ENCODE measurements at places on chromosomes 7 and 10.

DNA sequence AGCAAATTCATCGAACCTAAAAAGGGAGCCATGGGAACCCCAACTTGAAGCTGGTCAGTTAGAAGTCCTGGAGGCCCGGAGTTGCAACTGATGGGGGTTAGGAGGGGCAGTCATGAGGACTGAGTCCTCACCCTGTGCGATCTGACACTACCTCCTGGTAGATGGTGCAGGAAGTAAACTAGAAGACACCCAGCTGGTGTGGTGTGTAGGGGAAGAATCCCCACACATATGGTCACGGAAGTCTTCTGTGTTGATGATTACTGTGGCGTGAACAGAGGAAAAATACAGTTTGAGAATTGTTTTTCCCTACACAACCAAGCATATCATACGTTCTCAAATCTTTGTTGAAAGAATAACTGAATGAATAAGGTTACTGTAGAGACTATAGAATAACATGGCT, 164.6 kb upstream of the KCTD7 start:
- no peak for DNase-seq

- DNase-seq: no peak
These were observed 252.2 kb upstream of the HABP2 start for GRCh38 chr10:113300617-113301016.

DNA sequence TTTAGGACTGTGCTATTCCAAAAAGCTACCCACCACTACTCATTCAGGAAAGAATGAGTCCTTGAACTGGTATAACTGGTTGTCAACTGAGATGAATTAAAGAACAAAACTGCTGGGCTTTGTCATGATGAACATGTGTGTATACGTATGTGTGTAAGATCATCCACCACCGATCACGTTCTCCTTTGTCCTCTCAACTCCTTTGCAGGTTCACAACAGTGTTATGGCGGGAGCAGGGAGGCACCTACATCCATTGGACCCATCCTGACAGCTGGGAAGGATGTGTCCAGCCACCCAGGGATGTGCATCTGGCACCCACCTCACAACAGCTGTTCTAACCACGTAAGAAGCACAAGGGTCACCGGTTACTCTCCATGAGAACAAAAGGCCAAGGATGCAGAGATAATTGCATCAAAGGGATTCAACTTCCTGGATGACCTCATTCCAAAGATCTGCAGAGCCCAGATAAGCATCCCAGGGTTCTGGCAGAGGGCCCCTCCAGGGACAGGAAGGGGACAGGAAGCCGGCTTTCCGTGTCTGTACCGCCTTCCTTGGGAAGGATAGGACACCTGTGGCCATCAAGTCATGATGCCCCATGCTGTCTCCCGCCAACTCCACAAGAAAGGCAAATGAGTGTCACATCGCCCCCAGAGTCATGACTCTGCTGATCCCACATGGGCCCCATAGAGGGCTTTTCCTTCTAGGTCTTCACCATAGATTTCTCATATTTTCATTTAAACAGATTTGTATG, 66.1 kb downstream of the STEAP1B start:
- DNase-seq: no peak

- no peak for DNase-seq
These were observed 319.7 kb downstream of the GFRA1 start for GRCh38 chr10:115953281-115953680.

GRCh38 chr10:114491419-114491818, 87.1 kb upstream of the AFAP1L2 start:
- DNase-seq: no peak

DNA sequence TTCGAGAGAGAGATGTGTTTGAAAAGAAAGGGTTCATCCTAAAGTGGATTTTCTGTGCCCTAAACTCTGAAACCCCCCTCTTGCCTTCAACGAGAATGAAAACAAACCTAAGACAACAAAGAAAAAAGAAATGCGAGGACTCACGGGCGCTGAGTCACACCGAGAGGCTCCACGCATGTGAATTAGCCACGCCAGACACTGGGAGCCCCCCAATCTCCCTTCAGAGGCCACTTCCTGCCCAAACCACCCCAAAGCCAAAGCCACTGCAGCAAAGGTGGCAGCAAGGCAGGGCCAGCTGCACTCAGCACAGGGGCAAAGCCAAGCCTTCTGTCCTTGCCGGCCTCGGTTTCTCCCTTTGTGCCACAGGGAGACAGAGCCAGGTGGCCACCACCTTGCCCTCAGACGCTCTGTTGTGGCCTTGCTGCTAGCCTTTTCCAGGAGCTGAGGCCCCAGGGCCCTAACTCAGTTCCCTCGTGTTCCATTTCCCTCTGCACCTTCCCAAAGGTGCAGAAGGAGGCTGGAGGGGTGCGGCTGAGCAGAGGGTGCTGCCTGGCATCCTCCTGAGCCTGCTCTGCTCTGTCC, 93.3 kb downstream of the FAM53B start:
- DNase-seq: no peak

- DNase-seq: no peak
These were observed 40.2 kb downstream of the TCERG1L start for GRCh38 chr10:131271195-131271880.

Measured in NCI-H1417 (cell line).